ENCODE measurements at places on chromosomes 1 and 21. TPM values are rescaled to one million over a fixed set of nuclear protein-coding genes. Genes with fewer than 3 reads are reported as not detected.

FMO4 gene
- total RNA-seq, result 12.5 TPM

IGSF21 gene
- 2.6 TPM for total RNA-seq

- H3K4me1 ChIP-seq, result peaks cover 13% of the 10 kb centered on the region
- no peak overlapping the region for H3K27ac ChIP-seq
- no peak overlapping the region for H3K4me3 ChIP-seq
- no peaks in the 10 kb centered on the region for H3K36me3 ChIP-seq
Measured at GRCh38 chr1:208641579-208642280, 397.5 kb upstream of the PLXNA2 start.

OR6Y1 gene
- not detected for total RNA-seq

GRCh38 chr1:91781371-91781825 lies 104.6 kb downstream of the TGFBR3 start:
- H3K27ac ChIP-seq, result no peak overlapping the region
- H3K27me3 ChIP-seq, result no peaks in the 10 kb centered on the region
- DNase-seq, result no peak
- H3K4me3 ChIP-seq, result no peak overlapping the region
- H3K4me1 ChIP-seq, result peaks cover 35% of the 10 kb centered on the region

DNA sequence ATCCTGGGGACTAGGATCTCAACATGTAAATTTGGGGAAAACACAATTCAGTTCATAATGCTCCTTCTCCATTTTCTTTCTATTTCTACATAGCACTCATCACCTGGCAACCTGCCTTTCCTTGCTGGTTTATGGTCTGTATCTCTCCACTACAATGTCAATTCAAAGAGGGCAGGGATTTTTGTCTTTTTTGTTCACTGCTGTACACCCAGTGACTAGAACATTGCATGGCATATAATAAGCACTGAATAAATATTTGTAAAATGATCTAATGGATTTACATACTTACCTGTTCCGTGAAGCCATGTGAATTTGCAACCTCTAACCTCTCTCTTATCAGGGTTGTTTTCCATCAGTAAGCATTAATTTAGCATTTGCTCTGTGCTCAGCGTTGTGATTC lies 27.4 kb upstream of the TBX15 start:
- no peak for DNase-seq
- H3K4me1 ChIP-seq, result no peaks in the 10 kb centered on the region
- no peak overlapping the region for H3K27ac ChIP-seq
- H3K4me3 ChIP-seq, result no peak overlapping the region
- no peaks in the 10 kb centered on the region for H3K36me3 ChIP-seq

GRCh38 chr1:243393096-243393495 lies 137.3 kb downstream of the SDCCAG8 start:
- no peaks in the 10 kb centered on the region for H3K27me3 ChIP-seq
- no peaks in the 10 kb centered on the region for H3K4me1 ChIP-seq
- H3K27ac ChIP-seq, result no peak overlapping the region
- DNase-seq, result no peak
- H3K4me3 ChIP-seq, result no peak overlapping the region
- peaks cover 5% of the 10 kb centered on the region for H3K36me3 ChIP-seq

GRCh38 chr1:208791456-208791855 lies 547.3 kb upstream of the PLXNA2 start:
- no peak overlapping the region for H3K4me3 ChIP-seq
- peak; percentile 28 for DNase-seq
- H3K36me3 ChIP-seq, result no peaks in the 10 kb centered on the region
- no peaks in the 10 kb centered on the region for H3K27me3 ChIP-seq
- H3K4me1 ChIP-seq, result no peaks in the 10 kb centered on the region

HORMAD1 gene
- 1.2 TPM for total RNA-seq

FAM151A gene
- not detected for total RNA-seq

CDCA8 gene
- 1.4 TPM for total RNA-seq

CA14 gene
- total RNA-seq, result 0.40 TPM

SLC9C2 gene
- 0.98 TPM for total RNA-seq

- H3K27me3 ChIP-seq, result no peaks in the 10 kb centered on the region
- H3K36me3 ChIP-seq, result no peaks in the 10 kb centered on the region
- no peaks in the 10 kb centered on the region for H3K4me1 ChIP-seq
- H3K27ac ChIP-seq, result no peak overlapping the region
- peak; percentile 81 for DNase-seq
Measured at GRCh38 chr1:9867408-9868243, 42.4 kb downstream of the CTNNBIP1 start.

DNA sequence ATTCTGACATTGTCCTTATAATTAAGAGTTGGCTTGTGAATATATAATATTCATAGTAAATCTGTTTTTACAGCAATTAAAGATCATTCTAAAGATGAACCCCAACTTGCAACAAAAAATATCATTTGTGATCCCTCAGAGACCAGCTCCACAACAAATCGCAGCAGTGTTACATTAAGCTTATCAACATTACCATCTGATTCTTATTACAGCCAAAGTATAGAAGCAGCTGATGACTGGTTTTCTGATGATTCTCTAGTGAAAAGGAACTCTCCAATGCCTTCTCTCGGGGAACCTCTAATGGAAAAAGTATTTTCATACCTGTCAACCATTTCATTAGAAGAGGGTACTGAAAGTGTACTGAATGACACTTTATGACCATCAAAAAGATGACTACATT lies 45.4 kb downstream of the C1orf185 start:
- H3K4me3 ChIP-seq, result no peak overlapping the region
- no peak for DNase-seq
- no peaks in the 10 kb centered on the region for H3K36me3 ChIP-seq
- no peak overlapping the region for H3K27ac ChIP-seq
- no peaks in the 10 kb centered on the region for H3K4me1 ChIP-seq
- no peaks in the 10 kb centered on the region for H3K27me3 ChIP-seq

HHAT gene
- 5.8 TPM for total RNA-seq

GBP5 gene
- 7.1 TPM for total RNA-seq

DNA sequence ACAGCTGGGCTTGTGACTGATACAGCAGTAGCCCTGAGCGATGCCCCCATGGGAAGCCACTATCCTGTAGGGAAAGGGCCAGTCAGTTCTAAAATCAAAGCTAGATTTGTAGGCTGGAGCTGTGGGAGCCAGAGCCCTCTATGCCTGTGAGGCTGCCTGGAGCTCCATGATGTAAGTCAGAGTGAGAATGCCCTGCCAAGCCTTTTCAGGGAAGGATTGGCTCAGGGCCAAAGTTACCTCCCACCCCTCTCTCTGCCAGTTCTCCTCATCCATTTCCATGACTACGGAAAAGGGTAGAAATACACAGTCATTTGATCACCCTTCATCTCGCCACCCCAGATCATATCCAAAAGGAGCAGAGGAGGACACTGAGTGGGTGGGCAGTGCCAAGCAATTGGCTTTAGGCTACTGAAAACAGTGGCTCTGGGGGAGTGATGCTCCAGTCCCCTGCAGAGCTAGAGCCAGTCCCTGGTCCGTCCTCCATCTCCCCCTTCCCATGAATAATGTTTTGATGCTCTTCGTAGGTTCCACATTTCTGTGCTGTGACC lies 59.5 kb upstream of the KCNA3 start:
- H3K36me3 ChIP-seq, result no peaks in the 10 kb centered on the region
- no peak for DNase-seq
- H3K27ac ChIP-seq, result no peak overlapping the region
- no peaks in the 10 kb centered on the region for H3K4me1 ChIP-seq
- H3K4me3 ChIP-seq, result no peak overlapping the region

GRCh38 chr1:15364740-15365139 lies 44.9 kb upstream of the EFHD2 start:
- no peaks in the 10 kb centered on the region for H3K36me3 ChIP-seq
- no peak for DNase-seq
- H3K4me3 ChIP-seq, result no peak overlapping the region
- H3K27ac ChIP-seq, result no peak overlapping the region

Data from lung (tissue), 17 donors.